Aortic smooth muscle cell (primary cell): ENCODE measurements at places on chromosomes 3 and 15. TPM values are rescaled to one million over a fixed set of nuclear protein-coding genes. Genes with fewer than 3 reads are reported as not detected.

GOLGA8R gene
- total RNA-seq, result 3.4 and 3.6 TPM in 2 replicates

CAPN7 gene
- 37.0 and 39.4 TPM in 2 replicates for total RNA-seq

RETNLB gene
- total RNA-seq, result not detected in 2 replicates

PSTPIP1 gene
- total RNA-seq, result 1.1 and 1.8 TPM in 2 replicates

LMAN1L gene
- 0.13 and 0.25 TPM in 2 replicates for total RNA-seq

ERICH6 gene
- 0.06 and 0.13 TPM in 2 replicates for total RNA-seq

GPR27 gene
- total RNA-seq, result 0.13 TPM in 1 of 2 replicates, not detected in the other

SI gene
- total RNA-seq, result not detected in 2 replicates

PLA2G4D gene
- not detected in 2 replicates for total RNA-seq

FRMD5 gene
- 12.2 and 14.2 TPM in 2 replicates for total RNA-seq

C3orf85 gene
- not detected in 2 replicates for total RNA-seq

PP2D1 gene
- not detected in 2 replicates for total RNA-seq

LTK gene
- 0.12 and 0.13 TPM in 2 replicates for total RNA-seq

STRIT1 gene
- not detected in 2 replicates for total RNA-seq

LRRC15 gene
- 0.40 and 2.5 TPM in 2 replicates for total RNA-seq

CPNE9 gene
- not detected in 2 replicates for total RNA-seq

AMOTL2 gene
- total RNA-seq, result 49.1 and 69.0 TPM in 2 replicates

GATA2 gene
- total RNA-seq, result 3.3 and 4.1 TPM in 2 replicates

TMC3 gene
- total RNA-seq, result not detected in 2 replicates

IMPDH2 gene
- total RNA-seq, result 270 and 337 TPM in 2 replicates

LNP1 gene
- total RNA-seq, result 5.0 and 7.3 TPM in 2 replicates

TTLL13 gene
- under 0.01 and 0.12 TPM in 2 replicates for total RNA-seq

DPP8 gene
- 46.3 and 54.7 TPM in 2 replicates for total RNA-seq

TEX55 gene
- not detected in 2 replicates for total RNA-seq

RMDN3 gene
- 16.0 and 24.0 TPM in 2 replicates for total RNA-seq
